ENCODE measurements at places on chromosomes 1 and 21.

DNA sequence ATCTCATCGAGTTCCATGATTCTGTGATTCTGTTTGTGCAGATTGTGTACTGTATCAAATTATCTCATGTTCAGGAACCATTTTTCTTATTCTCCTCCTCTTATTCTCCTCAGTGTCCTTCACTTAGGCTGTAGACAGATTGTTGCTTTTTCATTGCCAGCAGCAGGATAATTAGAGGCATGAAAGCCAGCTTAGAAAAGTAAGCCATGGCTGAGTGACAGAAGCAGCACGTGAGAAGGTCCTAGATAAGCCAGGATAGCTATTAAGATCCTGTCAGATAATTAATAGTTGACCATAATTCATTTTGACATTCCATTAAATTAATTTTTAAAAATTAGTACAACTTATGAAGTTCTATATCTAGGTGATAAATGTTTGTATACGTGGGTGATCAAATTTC, 60.8 kb upstream of the PRKACB start:
- no peak for DNase-seq

- DNase-seq, result no peak
Measured at GRCh38 chr1:95197616-95198252, 36.3 kb upstream of the RWDD3 start.

GRCh38 chr1:166128195-166128594, 38.6 kb downstream of the FAM78B start:
- no peak for DNase-seq

DNA sequence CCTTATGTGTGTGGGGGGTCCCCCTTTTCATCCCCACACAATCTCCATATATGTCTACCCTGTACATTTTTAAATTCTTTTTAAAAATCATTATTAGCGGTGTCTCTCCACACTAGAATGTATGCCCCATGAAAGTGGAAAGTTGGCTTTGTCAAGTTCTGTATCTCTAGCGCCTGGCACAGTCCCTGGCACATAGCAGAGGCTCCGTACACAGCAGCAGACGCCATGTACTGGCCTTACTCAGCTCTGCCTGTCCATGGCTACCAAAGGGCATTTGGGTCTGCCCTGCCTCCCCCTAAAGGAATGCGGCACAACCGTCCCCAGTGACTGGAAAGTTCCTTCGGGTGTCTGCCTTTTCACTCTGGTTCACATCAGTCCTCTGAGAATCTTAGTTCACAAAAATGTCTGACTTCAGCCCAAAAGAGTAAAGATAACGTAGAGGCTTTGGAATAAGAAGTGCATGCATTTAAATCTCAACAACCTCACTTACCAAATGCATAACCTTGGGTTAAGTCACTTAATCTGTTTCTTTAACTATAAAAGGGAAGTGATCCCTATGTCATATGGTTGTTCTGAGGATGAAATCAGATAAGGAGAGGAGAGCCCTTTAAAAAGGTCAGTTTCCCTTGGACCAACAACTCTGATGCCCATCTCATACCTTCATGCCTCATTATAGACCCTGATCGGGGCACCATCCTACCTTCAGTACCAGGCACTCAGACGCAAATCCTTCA, 61.1 kb downstream of the CD46 start:
- no peak for DNase-seq

DNA sequence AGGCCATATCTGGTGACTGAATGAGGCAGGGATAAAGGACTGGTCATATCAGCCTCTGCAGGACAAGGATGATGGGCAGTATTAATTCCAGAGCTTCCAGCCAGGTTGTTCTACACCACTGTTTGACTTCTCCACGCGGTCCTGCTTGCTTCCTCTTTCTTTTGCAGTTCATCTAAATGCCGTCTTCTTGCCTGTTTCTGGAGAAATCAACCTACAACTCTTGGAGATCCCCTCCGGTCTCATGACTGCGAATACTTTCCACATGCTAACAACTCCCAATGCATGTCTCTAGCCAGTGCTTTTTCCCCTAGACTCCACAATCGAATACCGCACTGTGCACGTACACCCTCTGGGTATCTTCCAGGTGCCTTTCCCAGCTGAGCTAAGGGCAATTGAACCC, 14.1 kb upstream of the TIAM1 start:
- DNase-seq, result no peak

DNA sequence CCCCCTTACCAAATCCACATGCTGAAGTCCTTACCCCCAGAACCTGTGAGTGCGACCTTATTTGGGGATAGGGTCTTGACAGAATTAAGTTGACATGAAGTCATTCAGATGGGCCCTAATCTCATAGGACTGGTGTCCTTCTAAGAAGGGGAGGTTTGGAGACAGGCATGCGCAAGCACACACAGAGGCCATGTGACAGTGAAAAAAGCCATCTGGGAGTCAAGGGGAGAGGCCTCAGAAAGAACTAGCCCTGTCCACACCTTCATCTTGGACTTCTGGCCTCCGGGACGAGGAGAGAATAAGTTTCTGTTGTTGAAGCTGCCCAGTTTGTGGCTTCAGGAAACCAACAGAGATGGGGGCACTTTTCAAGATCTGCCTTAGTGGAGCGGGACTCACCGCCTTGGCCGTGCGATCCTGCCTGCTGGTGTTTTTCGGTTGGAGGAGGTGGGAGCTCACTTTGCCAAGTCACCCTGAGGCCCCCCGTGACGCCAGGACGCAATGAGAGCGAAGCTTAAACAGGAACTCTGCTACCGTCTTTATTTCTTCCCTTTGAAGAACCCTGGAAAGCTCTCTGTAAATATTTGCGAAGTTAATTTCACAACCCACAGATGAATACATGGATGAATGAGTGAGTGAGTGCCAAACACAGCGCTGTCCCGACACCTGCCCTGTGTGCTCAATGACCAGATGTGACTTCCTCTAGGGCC, 42.5 kb upstream of the C1orf174 start:
- DNase-seq, result no peak

GRCh38 chr1:176199707-176200106, 7.4 kb downstream of the COP1 start:
- no peak for DNase-seq

- DNase-seq, result no peak
Measured at GRCh38 chr1:167509587-167509986, 8.7 kb downstream of the CD247 start.

DNA sequence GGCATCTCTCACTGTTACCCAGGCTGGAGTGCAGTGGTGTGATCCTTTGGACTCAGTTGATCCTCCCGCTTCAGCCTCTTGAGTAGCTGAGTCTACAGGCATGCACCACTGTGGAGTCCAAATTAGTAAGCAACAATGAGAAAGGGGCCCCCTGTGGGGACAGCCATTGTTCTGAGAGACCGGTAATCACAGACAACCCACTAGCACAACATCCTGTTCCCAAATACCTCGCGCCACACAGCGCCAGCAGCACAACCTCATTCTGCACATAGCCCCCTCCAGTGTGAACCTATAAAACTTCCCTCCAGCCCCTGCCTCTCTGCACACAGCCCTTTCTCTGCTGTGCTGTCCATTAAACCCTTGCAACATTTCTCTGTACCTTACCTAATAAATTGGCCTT, 226.4 kb downstream of the DYRK1A start:
- DNase-seq, result no peak

DNA sequence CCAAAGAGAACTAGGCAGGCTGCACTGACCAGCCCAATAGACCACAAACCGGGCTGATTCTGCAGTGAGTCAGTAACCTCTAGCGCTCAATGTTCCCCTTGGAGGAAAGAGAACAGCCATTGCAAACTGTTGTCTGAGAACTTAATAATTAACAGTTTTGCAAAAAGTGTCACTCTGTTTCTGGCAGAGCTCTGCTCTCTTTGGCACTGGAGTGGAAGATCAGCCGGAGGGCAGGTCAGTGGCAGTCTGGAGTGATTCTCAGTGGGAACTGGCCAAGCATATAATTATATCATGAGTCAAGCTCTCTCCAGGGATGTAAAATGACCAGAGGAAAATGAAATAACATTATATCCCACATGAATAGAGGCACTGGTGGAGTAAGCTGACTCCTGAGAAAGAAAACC, 238.3 kb downstream of the HLX start:
- no peak for DNase-seq

GRCh38 chr1:160836981-160837557, 25.6 kb downstream of the CD244 start:
- no peak for DNase-seq

DNA sequence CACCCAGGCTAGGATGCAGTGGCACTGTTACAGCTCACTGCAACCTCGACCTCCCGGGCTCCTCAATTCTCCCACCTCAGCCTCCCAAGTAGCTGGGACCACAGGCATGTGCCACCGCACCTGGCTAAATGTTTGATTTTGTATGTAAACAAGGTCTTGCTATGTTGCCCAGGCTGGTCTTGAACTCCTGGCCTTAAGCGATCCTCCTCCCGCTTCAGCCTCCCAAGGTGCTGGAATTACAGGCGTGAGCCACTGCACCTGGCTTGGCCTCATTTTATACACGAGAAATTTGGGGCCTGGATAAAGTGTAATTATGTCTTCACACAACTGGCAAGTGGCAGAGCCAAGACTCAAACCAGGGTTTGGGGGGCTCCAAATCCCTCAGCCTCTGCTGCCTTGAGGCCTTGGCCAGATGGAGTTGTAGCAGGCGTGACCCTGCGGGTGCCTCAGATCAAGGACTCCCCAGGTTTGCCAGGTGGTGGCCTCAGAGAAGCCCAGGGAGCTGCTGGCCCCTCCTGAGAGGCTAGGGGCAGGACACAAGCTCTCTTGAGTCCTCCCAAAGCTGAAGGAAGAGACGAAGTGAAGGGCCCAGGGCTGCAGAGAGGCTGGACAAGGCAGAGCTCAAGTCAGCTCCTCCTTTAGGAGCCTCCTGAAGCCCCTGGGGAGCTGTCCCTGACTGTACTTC, 61.7 kb downstream of the MDM4 start:
- no peak for DNase-seq

DNA sequence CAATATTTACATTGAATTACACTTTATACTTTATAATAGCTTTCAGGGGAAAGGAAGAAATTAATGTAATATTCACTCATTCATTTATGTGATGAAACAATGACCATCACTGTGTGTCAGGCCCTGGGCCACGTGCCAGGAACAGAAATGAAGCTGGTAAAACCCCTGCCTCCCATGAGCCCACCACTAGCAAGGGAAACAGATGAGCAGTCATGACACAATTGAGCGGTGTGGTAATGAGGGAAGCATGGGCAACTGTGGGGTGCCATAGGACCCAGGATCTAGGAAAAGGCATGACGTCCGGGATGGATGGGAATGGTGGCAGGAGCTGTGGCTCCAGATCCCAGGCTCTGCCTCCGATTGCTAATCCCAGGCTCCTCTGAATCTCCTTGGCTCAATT, 17.0 kb upstream of the SLC5A9 start:
- DNase-seq, result no peak

DNA sequence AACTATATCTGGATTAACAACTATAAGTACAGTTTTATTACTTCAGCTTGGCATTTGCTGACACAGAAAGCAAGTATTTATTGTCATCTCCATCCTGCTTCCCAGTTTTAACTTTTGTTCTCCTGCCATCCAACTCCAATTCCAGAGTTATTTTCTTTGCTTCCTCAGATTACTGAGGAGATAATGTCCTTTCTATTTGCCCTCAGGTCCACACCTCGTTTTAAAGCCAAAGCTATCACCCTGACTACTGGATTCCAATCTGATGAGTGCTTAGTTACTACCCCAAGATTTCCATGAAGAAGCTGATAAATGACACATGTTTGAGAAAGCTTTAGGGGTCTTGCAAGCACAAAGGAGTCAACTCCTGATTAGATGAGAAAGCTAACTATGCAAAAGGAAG, 25.2 kb downstream of the ACKR1 start:
- no peak for DNase-seq

DNA sequence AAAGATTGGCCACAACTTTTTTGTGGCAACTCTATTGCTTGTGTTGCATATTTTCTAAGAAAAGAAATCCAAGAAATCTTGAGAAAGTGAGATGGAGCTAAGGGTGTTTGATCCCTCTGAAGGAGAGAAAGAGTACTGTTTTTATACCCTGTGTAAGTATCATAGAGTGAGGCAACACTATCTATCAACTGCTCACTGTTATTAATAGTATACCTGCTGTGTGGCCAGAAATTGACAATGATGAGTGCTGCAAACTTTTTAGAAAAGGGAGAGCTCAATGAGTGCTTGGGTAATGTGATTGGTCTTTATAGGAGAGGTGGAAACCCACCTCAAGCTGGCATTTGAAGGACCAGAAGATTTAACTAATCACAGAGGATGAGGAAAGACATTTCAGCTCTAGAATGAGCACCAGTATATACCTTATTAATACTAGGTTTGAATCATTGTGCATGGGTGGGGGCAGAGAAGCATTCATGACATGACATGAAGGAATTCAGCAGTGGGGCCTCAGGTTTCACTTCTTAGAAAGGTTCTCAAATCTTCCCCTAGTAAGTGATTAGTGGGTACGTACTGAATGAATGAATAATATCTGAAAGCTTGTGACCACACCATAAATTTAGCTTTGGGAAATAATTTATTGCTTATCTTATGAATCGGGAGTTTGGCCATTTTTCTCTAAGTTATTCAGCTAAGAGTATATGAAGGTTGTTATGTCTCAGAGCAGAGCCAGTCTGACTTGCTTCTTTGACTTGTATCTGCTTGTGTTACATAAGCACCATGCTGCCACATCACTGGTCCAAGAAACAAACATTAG, 169.2 kb upstream of the SGIP1 start:
- DNase-seq, result no peak

DNA sequence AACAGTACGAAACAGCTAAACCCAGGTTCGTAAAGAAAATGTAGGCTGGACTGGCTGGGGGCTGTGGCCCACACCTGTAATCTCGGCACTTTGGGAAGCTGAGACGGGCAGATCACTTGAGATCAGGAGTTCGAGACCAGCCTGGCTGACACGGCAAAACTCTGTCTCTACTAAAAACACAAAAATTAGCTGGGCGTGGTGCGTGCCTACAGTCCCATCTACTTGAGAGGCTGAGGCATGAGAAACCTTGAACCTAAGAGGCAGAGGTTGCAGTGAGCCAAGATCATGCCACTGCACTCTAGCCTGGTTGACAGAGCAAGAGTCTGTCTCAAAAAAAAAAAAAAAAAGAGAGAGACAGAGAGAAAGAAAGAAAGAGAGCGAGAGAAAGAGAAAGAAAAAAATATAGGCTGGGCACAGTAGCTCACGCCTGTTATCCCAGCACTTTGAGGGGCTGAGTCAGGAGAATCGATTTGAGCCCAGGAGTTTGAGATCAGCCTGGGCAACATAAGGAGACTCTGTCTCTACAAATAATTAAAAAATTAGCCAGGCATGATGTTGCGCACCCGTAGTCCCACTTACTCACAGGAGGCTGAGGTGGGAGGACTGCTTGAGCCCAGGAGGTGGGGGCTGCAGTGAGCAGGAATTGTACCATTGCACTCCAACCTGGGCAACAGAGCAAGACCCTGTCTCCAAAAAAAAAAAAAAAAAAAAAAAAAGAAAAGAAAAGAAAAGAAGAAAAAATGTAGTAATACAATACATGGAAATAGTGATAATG, 35.7 kb downstream of the CAPZB start:
- no peak for DNase-seq

GRCh38 chr1:100034470-100034869, 64.7 kb downstream of the SLC35A3 start:
- DNase-seq, result no peak

DNA sequence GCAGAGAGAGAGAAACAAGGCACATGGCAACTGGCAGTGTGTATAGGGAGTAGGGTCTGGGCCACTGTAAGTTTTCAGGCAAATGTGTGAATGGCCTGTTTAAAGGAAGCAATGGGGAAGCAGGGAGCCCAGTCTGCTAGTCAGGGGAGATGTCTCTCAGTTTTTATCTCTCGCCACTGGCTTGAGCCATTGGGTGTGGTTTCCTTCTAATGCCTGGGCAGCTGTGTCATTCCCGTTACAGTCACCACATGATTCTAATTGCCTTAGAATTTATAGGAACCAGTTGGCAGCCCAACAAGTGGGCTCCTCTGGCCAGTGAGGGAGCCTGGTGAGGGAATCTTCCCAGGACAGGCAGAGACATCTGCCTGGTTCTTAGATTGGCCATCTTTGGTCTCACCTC, 182.4 kb downstream of the DISC1 start:
- DNase-seq, result no peak
